Common myeloid progenitor, CD34-positive (primary cell): ENCODE measurements at places on chromosomes 13 and 19.

GRCh38 chr13:41077475-41077874 is 16.2 kb downstream of the WBP4 start:
- H3K27me3 ChIP-seq: no peaks in the 10 kb centered on the region
- no peak for DNase-seq
- H3K27ac ChIP-seq: no peak overlapping the region
- no peaks in the 10 kb centered on the region for H3K4me1 ChIP-seq
- no peak overlapping the region for H3K4me3 ChIP-seq
- H3K36me3 ChIP-seq: peaks cover 19% of the 10 kb centered on the region

DNA sequence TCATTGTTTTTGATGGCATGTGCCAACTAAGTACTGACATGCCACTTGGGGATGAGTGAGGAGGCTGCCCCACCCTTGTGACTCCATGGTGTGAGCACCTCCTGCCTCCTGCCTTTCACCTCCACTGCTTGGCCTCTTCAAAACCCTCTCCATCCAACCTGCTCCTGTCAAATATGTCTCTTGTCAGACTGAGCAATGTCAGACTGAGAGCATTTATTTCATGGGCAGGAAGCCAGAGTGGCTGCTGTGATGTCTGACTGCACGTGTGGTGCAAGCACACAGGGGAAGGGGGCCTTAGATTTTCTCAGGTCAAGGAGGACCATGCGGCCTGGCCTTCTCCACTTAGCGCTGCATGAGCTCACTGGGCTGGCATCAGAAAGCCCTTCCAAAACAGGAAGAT is 68.3 kb downstream of the STARD13 start:
- H3K27ac ChIP-seq: no peak overlapping the region
- no peaks in the 10 kb centered on the region for H3K36me3 ChIP-seq
- H3K27me3 ChIP-seq: no peaks in the 10 kb centered on the region
- H3K4me3 ChIP-seq: no peak overlapping the region

DNA sequence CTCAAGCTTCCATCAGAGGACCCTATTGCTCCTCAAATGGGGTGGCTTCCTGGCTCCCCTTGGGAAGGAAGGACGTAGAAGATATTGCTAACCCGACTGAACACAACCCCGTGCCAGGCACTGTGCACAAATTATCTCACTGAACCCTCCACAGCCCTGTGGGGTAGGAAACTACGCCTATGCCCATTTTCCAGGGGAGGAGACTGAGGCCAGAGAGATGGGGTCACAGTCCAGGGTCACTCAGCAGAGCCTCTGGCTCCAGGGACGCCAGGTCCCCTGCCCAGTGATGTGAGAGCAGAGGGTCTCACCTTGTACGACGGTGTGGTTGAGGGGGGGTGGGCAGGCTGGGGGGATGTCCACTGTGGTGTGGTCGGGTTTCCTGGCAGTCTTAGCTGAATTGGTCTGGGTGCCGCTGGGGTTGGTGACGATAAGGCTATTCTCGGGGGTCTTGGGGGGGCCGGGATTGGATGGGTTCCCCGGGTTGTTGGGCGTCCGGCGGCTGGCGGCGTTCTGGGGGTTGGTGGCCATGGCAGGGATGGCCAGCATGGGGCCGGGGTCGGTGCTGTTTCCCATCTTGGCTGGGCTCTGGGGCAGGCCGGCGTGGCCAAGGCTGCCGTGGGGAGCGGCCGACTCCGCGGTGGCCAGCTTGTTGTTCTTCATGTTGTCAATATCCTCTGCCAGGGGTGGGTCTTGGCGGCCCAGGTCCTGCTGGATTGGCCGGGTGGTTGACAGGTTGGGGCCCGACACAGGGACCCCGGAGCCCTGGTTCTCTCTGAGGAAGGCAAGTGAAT is 136.2 kb downstream of the IER2 start:
- H3K4me1 ChIP-seq: no peaks in the 10 kb centered on the region
- H3K27ac ChIP-seq: no peak overlapping the region
- H3K36me3 ChIP-seq: no peaks in the 10 kb centered on the region
- no peak for DNase-seq

GRCh38 chr13:73355134-73355533 is 296.3 kb downstream of the KLF5 start:
- no peaks in the 10 kb centered on the region for H3K4me1 ChIP-seq
- no peak overlapping the region for H3K4me3 ChIP-seq
- no peaks in the 10 kb centered on the region for H3K27me3 ChIP-seq
- no peak overlapping the region for H3K27ac ChIP-seq
- H3K36me3 ChIP-seq: no peaks in the 10 kb centered on the region
- DNase-seq: no peak

- no peaks in the 10 kb centered on the region for H3K27me3 ChIP-seq
- DNase-seq: no peak
- no peak overlapping the region for H3K4me3 ChIP-seq
- no peaks in the 10 kb centered on the region for H3K36me3 ChIP-seq
- H3K27ac ChIP-seq: no peak overlapping the region
These were observed 25.7 kb upstream of the ZNF492 start for GRCh38 chr19:22608441-22608840.

GRCh38 chr13:109725297-109725696 is 61.1 kb downstream of the IRS2 start:
- H3K36me3 ChIP-seq: no peaks in the 10 kb centered on the region
- peaks cover 6% of the 10 kb centered on the region for H3K4me1 ChIP-seq
- no peaks in the 10 kb centered on the region for H3K27me3 ChIP-seq
- H3K4me3 ChIP-seq: no peak overlapping the region

DNA sequence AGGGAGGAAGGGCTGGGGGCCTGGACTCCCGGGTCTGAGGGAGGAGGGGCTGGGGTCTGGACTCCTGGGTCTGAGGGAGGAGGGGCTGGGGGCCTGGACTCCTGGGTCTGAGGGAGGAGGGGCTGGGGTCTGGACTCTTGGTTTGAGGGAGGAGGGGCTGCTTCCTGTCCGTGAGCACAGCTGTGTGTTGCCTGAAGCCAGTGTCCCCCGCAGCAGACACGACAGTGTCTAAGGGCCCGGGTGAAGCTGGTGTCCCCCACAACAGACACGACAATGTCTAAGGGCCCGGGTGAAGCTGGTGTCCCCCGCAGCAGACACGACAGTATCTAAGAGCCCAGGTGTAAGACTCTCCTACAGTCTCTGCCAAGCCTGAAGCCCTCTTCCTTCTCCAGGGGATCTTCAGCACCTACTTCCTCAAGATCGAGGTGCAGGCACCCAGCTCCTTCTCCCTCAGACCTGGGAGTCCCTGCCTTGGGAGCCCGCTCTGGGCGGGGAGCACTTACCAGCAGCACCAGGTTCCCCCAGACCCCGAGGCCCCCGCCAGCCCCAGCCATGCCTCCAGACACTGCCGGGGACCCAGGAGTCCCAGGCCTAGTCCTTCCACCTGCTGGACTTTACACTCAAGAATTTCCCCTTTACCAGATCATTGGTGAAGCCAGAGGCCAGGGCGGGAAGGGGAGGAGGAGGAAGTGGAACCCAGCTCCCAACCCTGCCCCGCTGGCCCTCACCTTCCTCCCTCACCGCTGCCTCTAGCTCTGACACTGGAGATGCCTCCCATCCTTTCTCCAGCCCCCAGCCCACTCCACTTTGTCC is at the start of gene PTPRH:
TSS of gene PTPRH (minus strand) at position 622 of the 813 bp plus-strand sequence. CDS start at position 554, 68 bp downstream.
- no peak for DNase-seq
- no peak within 1 kb of the TSS for H3K4me3 ChIP-seq
- peaks cover 6% of the 10 kb centered on the region for H3K4me1 ChIP-seq
- no peaks in the 10 kb centered on the region for H3K36me3 ChIP-seq
- H3K27ac ChIP-seq: no peak within 1 kb of the TSS
- peaks cover 1% of the 10 kb centered on the region for H3K27me3 ChIP-seq

GRCh38 chr13:36323951-36324566 is 22.1 kb downstream of the SPART start:
- no peak for DNase-seq
- H3K27ac ChIP-seq: no peak overlapping the region
- H3K4me3 ChIP-seq: no peak overlapping the region

DNA sequence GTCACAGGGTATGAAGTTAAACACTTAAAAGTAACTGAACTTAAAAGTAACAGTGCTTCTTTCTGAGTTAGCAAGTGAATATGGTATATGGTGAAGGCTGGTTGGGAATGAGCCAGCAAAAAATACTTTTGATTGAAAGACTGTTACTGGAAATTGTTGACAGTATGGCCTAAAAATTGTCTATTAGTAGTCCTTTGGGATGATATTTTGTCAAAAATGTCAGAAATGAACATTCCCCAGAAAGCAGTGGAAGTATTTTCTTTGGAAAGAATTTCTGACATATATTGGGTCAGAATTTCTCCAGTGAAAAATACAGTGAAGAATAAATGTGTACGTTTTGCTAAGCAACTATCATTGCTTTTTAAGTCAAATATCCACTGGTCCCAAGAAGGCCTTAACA is 860.5 kb downstream of the PCDH9 start:
- H3K36me3 ChIP-seq: no peaks in the 10 kb centered on the region
- H3K4me3 ChIP-seq: no peak overlapping the region
- no peaks in the 10 kb centered on the region for H3K4me1 ChIP-seq

DNA sequence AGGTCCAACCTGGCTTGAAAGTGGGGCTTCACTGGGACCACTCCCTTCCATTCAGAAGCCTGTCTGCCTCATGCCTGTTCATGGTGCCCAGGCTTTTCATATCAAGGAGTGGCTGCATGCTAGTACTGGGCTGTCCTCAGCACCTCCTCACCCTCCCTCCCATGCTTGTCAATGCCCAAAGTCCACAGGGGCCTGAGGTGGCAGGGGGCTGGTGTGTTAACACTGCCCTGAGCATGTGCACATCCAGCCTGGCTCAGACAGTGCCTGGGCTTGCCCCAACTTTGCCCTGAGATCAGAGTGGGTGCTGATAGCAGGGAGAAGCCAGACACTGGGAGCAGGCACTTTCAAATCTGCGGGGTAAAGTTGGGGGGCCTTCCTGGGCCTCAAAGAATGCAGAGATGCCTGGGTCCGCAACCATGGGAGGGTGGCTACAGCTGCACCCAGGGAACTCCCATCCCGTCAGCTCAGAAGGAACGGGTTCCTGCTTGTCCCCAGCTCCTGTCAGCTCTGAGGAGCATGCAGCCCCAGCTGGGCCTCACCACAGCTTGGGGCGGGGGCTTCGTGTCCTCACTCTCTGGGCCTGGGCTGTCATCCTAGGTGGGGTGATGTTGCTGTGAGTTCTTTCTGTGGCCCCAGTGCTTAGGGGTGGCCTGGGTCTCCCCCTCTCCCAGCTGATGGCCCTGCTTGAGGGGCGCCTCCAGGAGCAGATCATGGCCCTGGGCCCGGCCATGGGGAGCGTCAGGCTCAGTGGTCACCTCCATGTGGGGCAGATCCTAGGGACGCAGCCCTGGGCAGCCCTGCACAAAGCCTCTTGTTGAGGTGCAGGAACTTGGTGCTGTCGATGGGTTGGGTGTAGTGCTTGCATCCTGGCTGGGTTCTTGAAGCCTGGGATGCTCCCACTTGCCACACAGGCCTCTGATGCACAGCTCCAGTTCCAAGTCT is 830.6 kb upstream of the SLITRK5 start:
- H3K4me1 ChIP-seq: no peaks in the 10 kb centered on the region
- H3K27me3 ChIP-seq: no peaks in the 10 kb centered on the region
- no peak overlapping the region for H3K27ac ChIP-seq

- no peaks in the 10 kb centered on the region for H3K36me3 ChIP-seq
- peaks cover 38% of the 10 kb centered on the region for H3K27me3 ChIP-seq
- DNase-seq: no peak
- no peaks in the 10 kb centered on the region for H3K4me1 ChIP-seq
- no peak overlapping the region for H3K4me3 ChIP-seq
These were observed 18.5 kb upstream of the POP4 start for GRCh38 chr19:29587518-29587986.

DNA sequence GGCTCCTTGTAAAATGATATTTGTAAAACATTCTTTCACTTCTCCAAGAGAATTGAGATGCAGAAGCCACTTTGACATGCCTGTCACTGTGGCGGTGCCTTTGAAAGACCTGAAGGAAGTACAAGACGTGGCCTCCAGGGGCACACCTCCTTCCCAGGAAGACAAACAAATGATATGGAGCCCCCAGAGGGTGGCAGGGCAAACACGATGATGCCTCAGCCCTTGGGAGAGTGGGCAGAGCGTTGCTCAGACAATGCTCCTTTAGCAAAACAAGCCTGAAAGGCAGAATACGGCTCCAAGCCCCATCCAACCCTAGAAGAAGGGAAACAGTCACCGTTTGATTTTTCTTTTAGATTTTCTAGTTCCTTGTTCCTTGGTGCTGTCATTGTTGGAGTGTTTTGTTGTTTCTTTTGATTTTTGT is 9.2 kb upstream of the ATP12A start:
- no peak overlapping the region for H3K27ac ChIP-seq
- no peak overlapping the region for H3K4me3 ChIP-seq
- DNase-seq: peak; percentile 77
